ENCODE measurements at places on chromosomes 4 and X.

GRCh38 chr4:122665161-122665929 is 44.5 kb upstream of the IL21 start:
- DNase-seq, result no peak

DNA sequence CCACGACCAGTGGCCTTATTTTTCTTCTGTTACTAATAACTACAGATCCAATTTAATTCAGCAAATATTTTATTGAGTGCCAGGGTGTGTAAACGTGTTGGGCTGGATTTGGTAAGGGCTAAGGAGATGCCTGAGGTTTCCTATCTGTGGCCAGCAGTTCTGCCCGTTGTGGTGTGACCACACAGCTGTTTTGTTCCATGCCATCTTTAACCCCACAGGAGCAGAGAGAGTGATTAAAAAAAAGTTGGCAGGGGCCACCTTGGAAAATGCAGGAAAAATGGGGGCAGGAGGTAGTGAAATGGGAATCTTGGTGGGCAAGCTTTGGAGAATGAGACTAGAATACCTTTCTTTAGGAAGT is 1.1 kb downstream of the PLAC8 start:
- no peak for DNase-seq

- no peak for DNase-seq
These were observed 77.4 kb downstream of the WDR19 start for GRCh38 chr4:39259571-39260330.

DNA sequence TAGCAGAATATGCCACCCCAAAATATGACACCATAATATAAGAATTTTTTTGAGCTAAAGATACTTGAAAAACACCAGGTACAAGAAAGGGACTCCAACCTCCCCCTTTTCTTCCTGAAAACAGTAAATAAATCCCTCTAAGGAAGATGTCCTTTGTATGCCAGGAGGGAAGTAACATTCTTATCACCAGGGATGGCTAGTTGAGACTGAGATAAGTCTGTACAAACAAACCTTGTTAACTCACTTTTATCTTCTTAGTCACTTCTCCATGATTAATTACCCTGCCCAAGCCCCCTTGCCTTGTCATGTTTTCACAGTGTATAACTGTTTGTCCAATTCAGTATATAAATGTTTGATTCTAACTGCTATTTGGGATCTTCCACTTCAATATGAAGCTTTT is 888.0 kb downstream of the PCDH18 start:
- DNase-seq, result no peak
